ENCODE measurements at places on chromosomes 11 and 22. TPM values are rescaled to one million over a fixed set of nuclear protein-coding genes. Genes with fewer than 3 reads are reported as not detected.

SHANK2 gene
- total RNA-seq = 2.8 TPM

LMO2 gene
- not detected for total RNA-seq

DNAJB7 gene
- not detected for total RNA-seq

DEPDC5 gene
- 14.4 TPM for total RNA-seq

OR52I1 gene
- total RNA-seq = not detected

C1QTNF6 gene
- 4.0 TPM for total RNA-seq

RTCB gene
- total RNA-seq = 140 TPM

DLG2 gene
- 1.1 TPM for total RNA-seq

KCNK4 gene
- not detected for total RNA-seq

RAB38 gene
- 3.4 TPM for total RNA-seq

OR8D4 gene
- not detected for total RNA-seq

KRTAP5-7 gene
- 0.11 TPM for total RNA-seq

DEFB108B gene
- not detected for total RNA-seq

NEFH gene
- total RNA-seq = 0.44 TPM

WBP2NL gene
- 0.50 TPM for total RNA-seq

C22orf39 gene
- 13.9 TPM for total RNA-seq

RASL10A gene
- total RNA-seq = not detected

DTX4 gene
- total RNA-seq = 0.22 TPM

KRTAP5-10 gene
- total RNA-seq = not detected

OR2AG1 gene
- not detected for total RNA-seq

C2CD3 gene
- 8.7 TPM for total RNA-seq

PKDREJ gene
- not detected for total RNA-seq

APOC3 gene
- not detected for total RNA-seq

MTFP1 gene
- total RNA-seq = 7.9 TPM

DERL3 gene
- total RNA-seq = 0.44 TPM

NARS2 gene
- total RNA-seq = 34.7 TPM

CDCA5 gene
- total RNA-seq = 18.6 TPM

SERHL2 gene
- 5.9 TPM for total RNA-seq

CHEK2 gene
- total RNA-seq = 20.6 TPM

LGALS1 gene
- 8,521 TPM for total RNA-seq

FGF4 gene
- total RNA-seq = not detected

GLB1L2 gene
- 0.37 TPM for total RNA-seq

GUCY1A2 gene
- 1.7 TPM for total RNA-seq

CPT1B gene
- total RNA-seq = 1.7 TPM

LYVE1 gene
- 0.22 TPM for total RNA-seq

PANX2 gene
- total RNA-seq = 0.66 TPM

MMP8 gene
- 0.11 TPM for total RNA-seq

RIMBP3B gene
- 0.11 TPM for total RNA-seq

CCDC15 gene
- total RNA-seq = 6.4 TPM

TRPC6 gene
- 1.00 TPM for total RNA-seq

BID gene
- 16.3 TPM for total RNA-seq

DAGLA gene
- 3.8 TPM for total RNA-seq

RAD9A gene
- 7.6 TPM for total RNA-seq

ACRV1 gene
- total RNA-seq = not detected

MOV10L1 gene
- total RNA-seq = 5.1 TPM
